ENCODE measurements at places on chromosomes 7 and 10.
A peak's percentile ranks its signal among the peaks of the same experiment; 100 is the strongest.

- DNase-seq, result no peak
Measured at GRCh38 chr7:11427686-11428273, 404.2 kb downstream of the THSD7A start.

DNA sequence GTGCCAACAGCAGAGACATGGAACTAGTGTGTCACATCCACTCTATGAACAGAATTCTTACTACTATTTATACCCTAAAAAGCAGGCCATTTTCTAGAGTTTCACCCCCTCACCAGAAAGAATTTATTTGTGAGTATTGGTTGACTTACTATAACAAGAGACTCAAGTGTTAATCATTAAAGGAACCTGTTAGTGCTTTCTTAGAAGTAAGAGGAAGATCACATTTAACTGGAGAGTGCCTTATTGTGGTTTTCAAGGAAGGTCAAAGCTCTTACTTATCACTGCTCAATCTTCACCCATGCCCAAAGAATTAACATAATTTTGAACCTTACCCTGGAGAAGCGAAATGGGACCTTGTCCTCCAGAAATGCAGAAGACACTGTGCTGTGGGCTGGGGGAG lies 169.3 kb upstream of the PRSS1 start:
- no peak for DNase-seq

- DNase-seq, result no peak
Measured at GRCh38 chr7:123845823-123846216, 851 bp downstream of the HYAL4 start.

DNA sequence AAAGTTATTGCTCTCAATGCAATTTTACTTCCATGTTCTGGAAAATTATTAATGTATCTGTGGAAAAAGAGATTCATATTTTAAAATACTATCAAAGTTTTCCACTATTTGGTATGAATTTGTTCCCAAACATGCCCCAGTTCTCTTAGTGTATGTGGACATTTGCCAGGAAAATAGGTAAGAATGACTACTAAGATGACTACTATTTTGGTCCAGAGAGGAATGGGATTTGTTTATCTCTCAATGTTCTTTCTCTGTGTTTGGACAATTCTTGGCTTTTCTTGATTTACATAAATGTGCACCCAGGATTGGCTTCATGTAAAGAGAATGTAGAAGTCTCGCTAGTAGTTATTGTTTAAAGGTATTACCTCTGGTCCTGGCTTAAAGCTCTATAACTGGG lies 60.3 kb upstream of the POT1 start:
- no peak for DNase-seq

GRCh38 chr7:75876126-75876881 lies 2.5 kb upstream of the RHBDD2 start:
- no peak for DNase-seq

DNA sequence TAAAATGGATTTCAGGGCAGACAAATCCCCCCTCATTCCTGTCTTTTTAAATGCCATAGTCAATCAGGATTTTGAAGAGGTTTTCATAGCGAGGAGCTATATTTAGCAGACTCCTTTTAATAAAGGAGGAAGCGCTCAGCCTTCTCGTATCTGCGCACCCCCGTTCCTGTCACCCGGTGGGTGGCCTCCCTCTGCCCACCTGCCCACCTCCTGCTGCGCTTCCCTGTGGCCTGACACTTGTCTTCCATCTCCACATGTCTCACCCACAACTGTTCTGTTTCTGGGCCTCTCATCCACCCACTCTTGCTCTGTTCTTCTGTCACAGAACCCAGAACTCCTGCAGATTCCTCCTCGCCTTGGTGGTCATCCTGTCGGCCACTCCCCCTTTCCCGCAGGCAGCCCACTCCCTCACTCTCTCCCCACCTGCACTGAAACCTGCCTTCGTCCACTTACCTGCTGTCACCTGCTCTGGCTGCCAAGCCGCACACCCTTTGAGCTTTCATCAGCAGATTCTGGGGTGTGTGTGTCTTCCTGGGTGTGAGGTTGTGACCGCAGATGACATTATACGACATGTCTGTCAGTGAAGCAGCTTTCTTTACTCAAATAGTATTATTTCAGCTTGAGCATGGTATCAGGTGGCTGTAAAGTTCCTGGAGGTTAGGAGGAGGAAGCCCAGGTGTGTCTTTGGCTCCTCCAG lies 163.5 kb upstream of the AGK start:
- no peak for DNase-seq

GRCh38 chr10:43674553-43675210 lies 26.0 kb upstream of the ZNF32 start:
- DNase-seq, result no peak

- DNase-seq, result no peak
Measured at GRCh38 chr10:122018491-122018890, 29.5 kb downstream of the TACC2 start.

GRCh38 chr7:149355390-149356048 lies 93.5 kb downstream of the ZNF783 start:
- no peak for DNase-seq

- DNase-seq, result no peak
Measured at GRCh38 chr10:46229144-46229563, 57.6 kb upstream of the ANTXRL start.

DNA sequence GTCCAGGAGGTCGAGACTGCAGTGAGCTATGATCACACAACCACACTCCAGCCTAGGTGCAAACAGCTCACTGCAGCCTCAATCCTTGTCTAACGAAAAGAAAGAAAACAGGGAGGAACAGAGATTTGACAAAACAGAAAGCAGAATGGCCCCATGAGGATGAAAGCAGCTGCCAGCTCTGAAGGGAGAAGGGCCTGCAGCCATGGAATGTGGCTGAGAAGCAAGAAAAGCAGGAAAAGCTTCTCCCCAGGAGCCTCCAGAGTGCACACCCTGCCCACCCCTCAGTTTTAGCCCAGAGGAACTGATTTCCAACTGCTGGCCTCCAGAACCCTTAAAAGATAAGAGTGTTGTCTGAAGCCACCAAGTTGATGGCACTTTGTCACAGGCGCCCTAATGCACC lies 13.0 kb downstream of the ESYT2 start:
- no peak for DNase-seq

DNA sequence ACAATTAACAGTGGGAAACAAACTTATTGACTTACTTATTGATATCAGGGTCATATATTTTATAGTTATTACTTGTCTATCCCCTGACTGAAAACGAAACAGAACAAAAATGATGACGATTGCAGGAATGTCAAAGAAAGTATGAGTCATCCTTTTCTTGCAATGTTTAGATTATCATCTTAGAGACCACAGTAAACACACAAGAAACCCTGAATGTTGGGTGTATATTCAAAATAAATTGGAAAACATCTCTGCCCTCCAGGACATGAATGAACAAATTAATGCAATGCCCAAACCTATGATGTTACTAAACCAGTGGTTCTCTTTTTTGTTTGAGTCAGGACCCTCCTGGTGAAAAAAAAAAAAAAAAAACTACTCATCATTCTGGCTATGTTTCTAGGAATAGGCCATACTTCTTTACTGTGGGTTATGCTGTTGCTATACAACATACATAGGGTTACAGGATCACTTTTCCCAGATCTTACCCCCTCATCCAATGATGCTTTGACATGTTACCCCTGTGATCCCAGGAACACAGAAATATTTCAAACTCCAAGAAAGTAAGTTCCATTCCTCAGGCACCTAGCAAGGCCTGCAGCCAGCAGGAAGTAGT lies 623.4 kb upstream of the IGFBP3 start:
- DNase-seq, result no peak

GRCh38 chr7:55965805-55966421 lies 1.5 kb downstream of the NIPSNAP2 start:
- no peak for DNase-seq

- DNase-seq, result no peak
Measured at GRCh38 chr7:108375668-108376067, 80.6 kb downstream of the NRCAM start.

- DNase-seq, result no peak
Measured at GRCh38 chr10:87878664-87879459, 15.4 kb downstream of the PTEN start.

GRCh38 chr10:45404087-45404769 lies 30.2 kb downstream of the ALOX5 start:
- DNase-seq, result no peak

DNA sequence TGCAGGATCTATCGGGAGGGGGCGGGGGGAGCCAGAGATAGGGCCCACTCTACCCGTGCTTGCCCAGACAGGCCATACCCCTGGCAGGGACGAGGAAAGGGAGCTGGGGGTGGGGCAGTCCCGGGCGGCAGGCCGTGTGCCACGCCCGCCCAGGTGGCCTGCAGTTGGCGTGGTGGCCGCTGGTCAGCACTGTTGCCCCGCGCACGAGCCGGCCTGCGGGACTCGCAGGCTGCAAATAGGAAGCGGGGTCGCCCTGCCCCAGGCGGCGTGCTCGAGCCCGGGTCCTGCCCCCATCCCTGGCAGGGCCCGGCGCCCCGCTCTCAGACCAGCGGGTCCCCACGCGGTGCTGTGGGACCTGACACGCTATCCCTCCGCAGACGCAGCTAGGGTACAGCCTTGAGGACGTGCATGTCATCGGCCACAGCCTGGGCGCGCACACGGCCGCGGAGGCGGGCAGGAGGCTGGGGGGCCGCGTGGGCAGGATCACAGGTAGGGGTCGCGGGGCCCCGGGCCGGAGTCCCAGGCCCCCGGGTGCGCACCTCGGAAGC lies 6.7 kb downstream of the PNLIPRP2 start:
- DNase-seq, result no peak

DNA sequence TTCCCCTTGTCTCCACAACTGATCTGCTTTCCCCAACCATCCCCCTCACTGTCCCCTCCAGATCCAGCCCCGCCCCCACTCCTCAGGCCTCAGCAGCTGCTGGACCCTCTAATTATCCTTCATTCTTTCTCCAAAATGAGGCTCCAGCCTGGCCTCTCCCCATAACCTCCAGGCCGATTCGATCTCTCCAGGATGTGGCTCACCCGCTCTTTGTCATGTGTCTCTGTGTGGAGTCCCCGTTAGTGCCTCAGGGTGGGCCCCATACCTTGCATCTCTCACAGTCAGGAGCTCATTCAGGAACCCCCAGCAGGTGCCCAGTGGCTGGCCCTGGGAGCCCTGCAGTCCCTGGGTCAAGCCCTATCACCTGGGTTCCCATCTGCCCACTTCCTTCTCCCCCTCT lies 1.3 kb downstream of the PILRA start:
- no peak for DNase-seq

GRCh38 chr7:97064972-97065587 lies 40.4 kb upstream of the DLX5 start:
- no peak for DNase-seq

DNA sequence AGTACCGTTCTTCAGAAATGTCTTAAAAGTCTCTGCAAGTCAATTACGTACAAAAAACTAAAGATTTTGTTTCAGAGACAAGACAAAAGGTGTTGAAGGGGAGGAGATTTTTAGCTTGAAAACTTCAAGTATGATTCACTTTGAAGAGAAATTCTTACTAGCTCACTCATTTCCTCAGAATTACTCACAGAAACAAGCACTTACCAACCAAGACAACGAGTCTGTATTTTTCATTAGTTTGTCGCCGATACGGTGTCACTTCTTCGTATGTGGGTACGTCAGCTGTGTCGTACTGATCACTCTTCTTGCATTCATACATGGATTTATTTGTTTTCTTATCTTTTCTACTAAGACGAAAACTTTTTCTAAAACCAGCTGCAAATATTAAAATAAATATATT lies 90.6 kb upstream of the ODAD2 start:
- no peak for DNase-seq

GRCh38 chr10:110163192-110163773 lies 44.1 kb upstream of the MXI1 start:
- no peak for DNase-seq

DNA sequence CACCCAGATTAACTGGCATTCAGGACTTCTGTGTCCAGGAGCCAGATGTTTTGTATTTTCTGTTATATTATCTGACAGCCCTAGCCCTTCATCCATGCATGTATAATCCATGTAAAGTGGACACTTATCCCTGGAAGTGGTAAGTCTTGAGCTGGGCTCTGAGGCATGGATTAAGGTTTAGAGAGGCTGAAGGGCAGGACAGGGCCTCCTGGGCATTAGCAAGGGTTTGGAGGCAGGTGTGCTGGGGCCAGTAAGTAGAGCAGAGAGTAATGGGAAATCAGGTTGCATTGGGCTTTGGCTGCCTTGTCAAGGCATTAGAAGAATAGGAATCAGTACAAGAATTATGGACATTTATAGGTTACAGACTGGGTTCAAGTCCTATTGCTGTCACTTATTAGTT lies 138.0 kb downstream of the DYNC1I1 start:
- no peak for DNase-seq

- peak; percentile 43 for DNase-seq
Measured at GRCh38 chr7:4775848-4776623, 613 bp downstream of the AP5Z1 start.

DNA sequence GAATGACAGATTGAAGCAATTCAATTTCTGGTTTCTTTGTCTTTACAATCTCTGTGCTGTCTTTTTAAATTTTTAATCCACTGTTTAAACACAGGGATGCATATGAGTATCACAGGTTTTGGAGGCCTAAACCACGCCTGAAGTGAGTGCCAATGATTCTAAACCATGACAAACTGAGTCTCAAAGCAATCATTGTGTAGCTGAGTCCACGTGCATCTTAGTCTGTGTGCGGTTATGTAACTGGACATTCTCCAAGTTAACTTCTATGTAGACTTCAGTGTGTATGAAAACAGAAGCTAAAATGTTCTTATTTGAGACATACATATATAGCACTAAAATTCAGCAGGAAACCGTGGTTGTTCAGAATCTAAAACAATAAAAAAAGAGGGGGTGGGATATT lies 79.3 kb upstream of the ST8SIA6 start:
- no peak for DNase-seq

DNA sequence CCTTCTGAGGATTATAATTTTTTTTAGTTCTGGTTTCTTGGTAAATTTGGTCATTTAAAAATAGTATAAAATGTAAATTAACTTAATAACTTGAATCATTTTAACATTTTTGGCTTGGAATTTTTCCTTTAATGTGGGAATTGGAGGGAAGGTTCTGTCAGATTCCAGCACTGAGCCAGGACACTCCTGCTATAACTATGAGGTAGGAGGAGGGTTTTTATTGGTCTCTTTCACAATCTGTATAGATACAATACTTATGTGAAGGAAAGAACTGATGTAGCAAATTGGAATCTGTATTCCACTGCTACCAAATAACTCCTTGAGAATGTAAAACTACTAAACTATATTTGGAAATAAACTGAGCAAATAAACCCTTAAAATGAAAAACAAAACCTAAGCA lies 3.2 kb downstream of the PRKG1 start:
- DNase-seq, result no peak

- no peak for DNase-seq
Measured at GRCh38 chr7:187227-187927, 5.0 kb upstream of the FAM20C start.

- DNase-seq, result no peak
Measured at GRCh38 chr7:131747658-131748232, 191.3 kb upstream of the PODXL start.

DNA sequence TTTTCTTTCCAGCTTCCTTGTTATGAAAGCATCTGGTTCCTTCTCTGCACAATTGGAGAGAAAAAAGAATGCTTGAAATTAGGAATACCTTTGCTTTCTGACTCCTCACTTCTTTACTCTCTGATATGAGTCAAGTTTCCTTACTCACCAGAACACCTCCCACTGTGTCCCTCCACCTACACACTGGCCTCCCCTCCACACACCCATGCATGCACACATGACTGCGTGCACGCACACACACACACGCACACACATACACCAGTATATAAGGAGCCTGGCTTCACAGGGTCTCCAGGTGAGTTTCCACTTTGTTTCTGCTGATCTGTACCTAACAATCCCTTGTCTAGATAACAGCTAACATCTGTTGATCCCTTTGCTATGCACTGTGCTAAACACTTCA lies 11.4 kb upstream of the PTER start:
- DNase-seq, result no peak

Measured in activated CD4-positive, alpha-beta T cell treated with anti-CD3 and anti-CD28 coated beads, Interleukin-2, amount 50 U/mL, for 1 hour (primary cell).